ENCODE measurements at places on chromosomes 2 and 18. TPM values are rescaled to one million over a fixed set of nuclear protein-coding genes. Genes with fewer than 3 reads are reported as not detected.
A peak's percentile ranks its signal among the peaks of the same experiment; 100 is the strongest.

DNA sequence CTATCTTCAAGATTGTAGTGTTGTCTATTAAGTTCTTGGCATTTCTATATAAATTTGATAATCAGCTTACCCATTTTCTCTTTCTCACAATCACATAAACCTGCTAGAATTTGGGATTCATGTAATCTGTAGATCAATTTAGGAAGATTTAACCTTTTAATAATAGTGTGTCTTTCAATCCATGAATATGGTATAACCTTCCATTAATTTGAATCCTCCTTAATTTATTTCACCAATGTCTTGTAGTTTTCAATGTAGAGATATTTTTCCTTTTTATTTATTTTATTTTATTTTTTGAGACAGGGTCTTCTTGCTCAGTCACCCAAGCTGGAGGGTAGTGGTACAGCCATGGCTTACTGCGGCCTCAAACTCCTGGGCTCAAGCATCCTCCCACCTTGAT lies 20.2 kb downstream of the SANBR start:
- H3K36me3 ChIP-seq = peaks cover 5% of the 10 kb centered on the region
- no peak overlapping the region for H3K27ac ChIP-seq
- no peak for DNase-seq
- H3K4me3 ChIP-seq = no peak overlapping the region
- no peaks in the 10 kb centered on the region for H3K27me3 ChIP-seq

The LANCL1 gene
- total RNA-seq = 56.1 TPM

- no peak overlapping the region for H3K27ac ChIP-seq
- no peaks in the 10 kb centered on the region for H3K27me3 ChIP-seq
- H3K4me3 ChIP-seq = no peak overlapping the region
- DNase-seq = peak; percentile 81
- H3K4me1 ChIP-seq = no peaks in the 10 kb centered on the region
Measured at GRCh38 chr2:109264595-109265328, 135.8 kb downstream of the SH3RF3 start.

DNA sequence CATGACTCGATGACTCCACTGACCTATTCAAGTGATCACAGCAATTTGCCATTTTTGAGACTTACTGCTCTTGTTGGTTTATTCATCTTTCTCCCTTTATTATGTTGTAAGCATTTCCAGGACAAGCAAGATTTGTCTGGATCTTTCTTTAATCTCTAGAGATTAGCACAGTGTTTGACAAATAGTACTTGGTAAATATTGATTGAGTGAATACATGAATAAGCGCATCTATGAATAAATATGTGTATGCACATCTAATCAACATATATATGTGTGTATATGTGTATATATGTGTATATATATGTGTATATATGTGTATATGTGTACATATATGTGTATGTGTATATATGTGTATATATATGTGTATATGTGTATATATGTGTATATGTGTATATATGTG lies 7.3 kb downstream of the TMX3 start:
- no peak for DNase-seq
- no peak overlapping the region for H3K27ac ChIP-seq
- no peak overlapping the region for H3K4me3 ChIP-seq

The CEBPZ gene
- 62.4 TPM for total RNA-seq

DNA sequence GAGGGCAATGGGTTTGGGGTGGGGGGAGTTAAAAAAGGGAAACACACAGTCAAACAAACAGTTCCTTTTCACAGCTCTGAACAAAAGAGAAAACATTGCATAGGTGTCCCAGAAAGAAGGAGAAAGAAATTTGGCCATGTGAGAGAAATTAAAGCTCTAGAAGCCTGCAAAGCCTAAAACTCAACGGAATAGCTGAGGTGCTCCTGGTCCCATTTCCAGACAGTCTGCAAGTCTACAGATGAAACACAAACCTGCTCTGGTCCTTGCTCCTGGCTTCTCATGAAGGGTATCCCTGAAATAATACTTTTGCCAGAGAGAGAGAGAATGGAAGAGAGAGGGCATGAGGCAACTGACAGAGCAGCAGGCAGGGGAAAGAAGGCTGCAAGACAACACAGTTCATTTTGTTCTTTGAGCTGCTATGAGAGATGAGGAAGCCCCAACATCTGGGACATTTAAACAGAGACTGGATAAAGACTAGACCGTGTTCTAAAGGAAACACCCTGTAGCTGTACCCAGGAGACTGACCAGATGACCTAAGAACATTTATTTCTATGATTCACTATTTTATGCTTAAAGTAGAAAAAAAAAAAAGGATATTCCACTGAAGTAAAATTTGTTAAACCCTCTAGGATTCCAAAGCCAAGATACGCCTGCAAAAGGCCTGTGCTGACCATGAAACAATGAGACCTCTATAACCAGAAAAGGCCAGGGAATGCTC lies 57.3 kb upstream of the CYP26B1 start:
- H3K4me1 ChIP-seq = no peaks in the 10 kb centered on the region
- no peaks in the 10 kb centered on the region for H3K27me3 ChIP-seq
- H3K4me3 ChIP-seq = no peak overlapping the region
- H3K27ac ChIP-seq = no peak overlapping the region
- peak; percentile 22 for DNase-seq
- no peaks in the 10 kb centered on the region for H3K36me3 ChIP-seq

GRCh38 chr2:70347831-70348230 lies 46.0 kb upstream of the FAM136A start:
- no peak for DNase-seq
- H3K27me3 ChIP-seq = no peaks in the 10 kb centered on the region
- H3K27ac ChIP-seq = no peak overlapping the region
- no peaks in the 10 kb centered on the region for H3K4me1 ChIP-seq
- H3K4me3 ChIP-seq = no peak overlapping the region

- no peaks in the 10 kb centered on the region for H3K4me1 ChIP-seq
- H3K27ac ChIP-seq = no peak overlapping the region
- no peaks in the 10 kb centered on the region for H3K27me3 ChIP-seq
- no peak for DNase-seq
- no peak overlapping the region for H3K4me3 ChIP-seq
Measured at GRCh38 chr2:115610888-115611287, 1168.4 kb downstream of the DPP10 start.

The LONRF2 gene
- total RNA-seq = under 0.01 TPM

DNA sequence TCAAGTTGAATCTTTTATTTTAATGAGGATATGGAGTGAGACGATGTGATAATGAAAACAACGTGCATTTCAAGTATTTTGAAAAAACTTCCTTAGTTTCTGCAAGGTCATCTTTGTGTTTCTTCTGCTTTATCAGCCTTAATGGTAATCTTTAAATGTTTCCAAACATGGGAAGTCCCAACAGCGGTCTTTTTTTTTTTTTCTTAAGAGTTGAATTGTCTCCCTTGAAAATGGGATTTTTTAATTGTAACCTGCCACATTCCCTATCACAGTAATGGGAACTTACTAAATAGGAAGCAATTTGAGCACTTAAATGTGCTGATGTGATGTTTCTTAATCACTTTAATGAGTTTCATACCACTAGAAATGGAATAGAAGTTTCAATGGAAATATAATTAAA lies 45.8 kb downstream of the ATIC start:
- no peaks in the 10 kb centered on the region for H3K27me3 ChIP-seq
- no peak overlapping the region for H3K4me3 ChIP-seq
- H3K27ac ChIP-seq = no peak overlapping the region

GRCh38 chr2:183950673-183951072 lies 647.7 kb upstream of the ZNF804A start:
- no peak overlapping the region for H3K4me3 ChIP-seq
- H3K4me1 ChIP-seq = no peaks in the 10 kb centered on the region
- no peaks in the 10 kb centered on the region for H3K27me3 ChIP-seq
- H3K27ac ChIP-seq = no peak overlapping the region

The COLEC11 gene
- total RNA-seq = 0.83 TPM

The RBKS gene
- 1.3 TPM for total RNA-seq

The GALNT5 gene
- total RNA-seq = 32.4 TPM

DNA sequence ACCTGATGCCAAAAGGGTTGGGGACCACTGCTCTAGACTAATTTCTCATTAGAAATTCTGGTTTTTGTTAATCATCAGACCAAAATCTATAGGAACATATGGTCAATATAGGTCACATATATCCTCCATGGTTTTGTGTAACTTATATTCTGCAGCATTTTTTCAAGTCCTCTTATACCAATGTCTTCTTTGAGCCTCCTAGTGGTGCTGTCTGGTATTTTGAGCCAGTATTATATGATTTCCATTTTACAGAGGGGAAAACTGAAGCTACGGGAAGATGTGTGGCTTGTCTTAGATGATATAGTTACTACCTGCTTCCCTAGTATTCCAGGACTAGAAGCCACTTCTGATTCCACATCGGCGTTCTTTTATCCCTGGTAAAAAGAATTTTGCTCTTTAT lies 13.8 kb downstream of the MAPK4 start:
- H3K36me3 ChIP-seq = no peaks in the 10 kb centered on the region
- H3K4me1 ChIP-seq = no peaks in the 10 kb centered on the region
- H3K27ac ChIP-seq = no peak overlapping the region
- no peaks in the 10 kb centered on the region for H3K27me3 ChIP-seq

DNA sequence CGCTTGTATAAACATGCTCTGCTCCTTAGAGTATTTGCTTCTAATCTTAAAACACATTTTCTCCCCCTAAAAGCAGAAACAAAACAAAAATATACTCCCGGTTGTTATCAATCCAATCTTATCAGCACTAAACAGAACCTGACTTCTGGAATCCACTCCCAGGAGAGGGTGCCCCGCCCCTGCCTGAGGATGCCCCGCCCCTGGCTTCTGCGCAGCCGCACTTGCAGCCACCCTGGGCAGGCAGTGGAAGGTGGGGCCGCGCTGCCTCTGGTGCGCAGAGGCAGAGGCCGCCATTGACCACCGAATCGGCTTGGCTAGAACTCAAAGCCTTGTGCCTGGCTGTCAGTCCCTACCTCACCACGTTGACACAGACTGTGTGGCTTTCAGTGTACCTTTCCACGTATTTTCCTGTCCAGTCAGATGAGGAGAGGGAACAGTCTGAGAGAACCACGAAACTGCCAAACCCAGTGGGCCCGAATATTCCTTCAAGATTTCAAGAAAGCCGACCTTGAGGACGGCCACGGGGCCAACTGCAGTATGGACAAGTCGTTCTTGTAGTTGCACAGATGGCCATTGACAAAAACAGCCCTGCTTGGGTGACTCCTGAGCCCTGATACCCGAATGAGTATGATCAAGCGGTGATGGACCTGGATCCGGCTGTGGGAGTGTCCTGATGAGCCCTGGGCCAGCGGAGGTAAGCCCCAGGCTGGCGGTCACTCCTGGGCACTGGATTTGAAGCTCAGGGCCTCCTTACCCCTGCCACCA lies 46.2 kb upstream of the ARHGAP28 start:
- no peak overlapping the region for H3K4me3 ChIP-seq
- no peak for DNase-seq
- no peaks in the 10 kb centered on the region for H3K4me1 ChIP-seq
- H3K27me3 ChIP-seq = no peaks in the 10 kb centered on the region
- no peaks in the 10 kb centered on the region for H3K36me3 ChIP-seq

- no peak overlapping the region for H3K27ac ChIP-seq
- no peaks in the 10 kb centered on the region for H3K4me1 ChIP-seq
- H3K4me3 ChIP-seq = no peak overlapping the region
Measured at GRCh38 chr2:241603686-241604085, 33.3 kb downstream of the THAP4 start.

The CSRNP3 gene
- 0.66 TPM for total RNA-seq

Data from fibroblast of lung (primary cell).